ENCODE measurements at places on chromosomes 5 and 9. TPM values are rescaled to one million over a fixed set of nuclear protein-coding genes. Genes with fewer than 3 reads are reported as not detected.

SGCD gene
- total RNA-seq = 32.5 TPM

TLX3 gene
- 2.0 TPM for total RNA-seq

PCA3 gene
- 0.39 TPM for total RNA-seq

SLCO6A1 gene
- not detected for total RNA-seq

FRMPD1 gene
- total RNA-seq = 2.7 TPM
